ENCODE measurements at places on chromosomes 13 and 19.

DNA sequence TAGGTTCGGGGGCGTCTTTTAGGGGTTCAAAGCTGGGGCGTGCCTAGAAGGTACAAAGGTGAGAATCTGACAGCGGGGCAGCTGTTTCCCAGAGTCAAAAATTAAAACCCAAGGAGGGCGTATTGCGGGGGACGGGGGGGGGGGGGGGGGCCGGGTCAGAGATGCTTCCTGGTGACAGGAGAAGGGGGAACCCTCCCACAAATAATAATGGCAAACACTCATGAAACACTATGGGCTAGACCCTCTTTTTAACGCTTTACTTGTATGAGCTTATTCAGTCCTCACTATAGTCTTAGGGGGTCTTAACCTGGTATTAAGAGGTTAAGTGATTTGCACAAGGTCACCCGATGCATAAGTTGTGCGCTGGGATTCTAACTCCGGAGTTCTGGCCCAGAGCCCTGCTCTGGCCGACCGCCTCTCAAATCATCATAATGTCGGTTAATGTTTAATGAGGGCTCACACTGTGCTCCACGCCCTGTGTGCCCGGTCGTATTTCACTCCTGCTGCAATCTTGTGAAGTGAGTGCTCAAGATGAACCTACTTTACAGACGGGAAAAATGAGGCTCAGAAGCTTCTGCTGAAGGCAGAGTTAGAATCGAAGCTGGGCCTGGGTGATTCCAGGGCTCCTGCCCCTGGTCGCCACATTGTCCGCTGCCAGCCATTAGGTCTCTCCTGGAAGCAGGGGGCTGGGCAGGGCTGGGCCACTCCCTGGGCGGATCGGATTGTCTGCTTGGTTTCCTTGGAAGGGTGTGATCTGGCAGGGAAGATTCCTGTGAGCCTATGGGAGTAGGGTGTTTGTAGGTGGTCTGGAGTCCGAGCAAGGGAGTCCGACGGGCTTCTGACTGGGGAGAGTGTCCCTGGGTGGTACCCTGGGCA lies 964 bp downstream of the PAK4 start:
- no peak for DNase-seq

DNA sequence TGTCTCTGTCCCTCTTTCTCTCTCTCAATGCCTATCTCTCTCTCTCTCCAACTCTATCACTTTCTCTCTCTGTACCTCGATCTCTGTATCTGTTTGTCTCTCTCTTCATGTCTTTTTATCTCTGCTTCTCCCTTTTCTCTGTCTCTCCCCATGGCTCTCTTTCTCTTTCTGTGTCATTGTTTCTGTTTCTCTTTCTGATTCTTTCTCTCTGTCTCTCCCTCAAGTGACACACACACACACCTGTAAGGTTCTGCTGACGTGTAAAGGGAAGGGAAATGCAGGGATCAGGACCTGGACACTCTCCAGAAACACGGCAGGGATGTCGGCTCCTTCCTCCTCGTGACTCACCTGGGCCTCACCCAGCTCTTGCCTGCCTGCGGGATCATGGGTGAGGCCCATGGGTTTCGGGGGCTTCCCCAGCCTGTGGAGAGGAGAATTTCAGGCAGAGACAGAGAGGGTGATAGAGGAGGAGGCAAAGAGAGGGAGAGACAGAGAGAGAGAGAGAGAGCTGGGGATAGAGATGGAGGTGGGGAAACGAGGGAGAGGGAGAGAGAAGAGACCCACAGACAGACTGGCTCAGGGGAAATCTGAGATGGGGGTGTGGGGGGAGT lies 5.4 kb upstream of the PLAUR start:
- DNase-seq: no peak

GRCh38 chr19:29680447-29680846 lies 15.2 kb downstream of the PLEKHF1 start:
- no peak for DNase-seq

DNA sequence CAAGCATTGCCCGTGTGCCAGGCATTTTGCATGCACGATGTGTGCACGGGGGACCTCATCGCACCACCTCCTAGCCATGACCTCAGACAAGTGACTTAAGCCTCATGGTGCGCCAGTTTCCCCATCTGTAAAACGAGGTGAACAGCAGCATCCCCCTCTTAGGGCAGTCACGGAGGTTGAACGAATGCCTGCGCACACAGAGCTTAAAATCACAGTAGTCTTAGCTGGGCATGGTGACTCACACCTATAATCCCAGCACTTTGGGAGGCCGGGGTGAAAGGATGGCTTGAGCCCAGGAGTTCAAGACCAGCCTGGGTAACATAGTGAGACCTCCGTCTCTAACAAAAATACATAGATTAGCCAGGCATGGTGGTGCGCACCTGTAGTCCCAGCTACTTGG lies 48.6 kb downstream of the PIN1 start:
- no peak for DNase-seq

DNA sequence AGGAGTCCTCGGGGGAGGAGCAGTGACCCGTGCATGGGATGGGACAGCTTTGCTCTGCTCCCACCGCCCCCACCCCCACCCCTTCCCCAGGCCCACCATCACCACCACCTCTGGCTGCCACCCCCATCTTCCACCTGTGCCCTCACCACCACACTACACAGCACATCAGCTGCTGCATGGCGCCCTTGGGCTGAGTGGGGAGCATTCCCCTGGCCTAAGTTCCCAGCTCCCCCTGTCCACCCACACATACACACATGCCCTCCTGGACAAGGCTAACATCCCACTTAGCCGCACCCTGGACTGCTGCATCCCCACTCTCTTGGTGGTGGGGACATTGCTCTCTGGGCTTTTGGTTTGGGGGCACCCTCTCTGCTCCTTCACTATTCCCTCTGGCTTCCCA lies 46.2 kb upstream of the SGCG start:
- no peak for DNase-seq

DNA sequence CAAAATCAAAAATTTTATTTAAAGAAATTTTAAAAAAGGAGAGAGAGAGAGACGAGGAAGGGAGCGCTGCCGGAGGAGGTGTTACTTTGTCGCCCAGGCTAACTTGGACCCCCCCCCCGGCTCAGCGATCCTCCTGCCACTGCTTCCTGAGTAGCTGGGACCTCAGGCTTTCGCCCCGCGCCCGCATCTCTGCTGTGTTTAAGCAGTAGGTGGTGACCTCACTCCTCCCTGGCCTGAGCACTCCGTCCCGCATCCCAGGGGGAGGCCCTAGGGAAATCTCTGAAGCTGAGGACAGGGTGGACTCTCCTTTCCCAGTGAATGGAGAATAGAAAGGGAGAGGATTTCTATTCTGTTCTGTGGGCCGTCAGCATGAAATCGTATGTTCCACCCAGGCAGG lies 485 bp upstream of the ZNF845 start:
- DNase-seq: no peak

GRCh38 chr19:30175987-30176386 lies 196.2 kb upstream of the ZNF536 start:
- DNase-seq: no peak

- no peak for DNase-seq
These were observed at the start of gene AXL for GRCh38 chr19:41218615-41219507. AXL (plus strand) TSS chr19:41219223; CDS start chr19:41219393, 170 bp downstream.

DNA sequence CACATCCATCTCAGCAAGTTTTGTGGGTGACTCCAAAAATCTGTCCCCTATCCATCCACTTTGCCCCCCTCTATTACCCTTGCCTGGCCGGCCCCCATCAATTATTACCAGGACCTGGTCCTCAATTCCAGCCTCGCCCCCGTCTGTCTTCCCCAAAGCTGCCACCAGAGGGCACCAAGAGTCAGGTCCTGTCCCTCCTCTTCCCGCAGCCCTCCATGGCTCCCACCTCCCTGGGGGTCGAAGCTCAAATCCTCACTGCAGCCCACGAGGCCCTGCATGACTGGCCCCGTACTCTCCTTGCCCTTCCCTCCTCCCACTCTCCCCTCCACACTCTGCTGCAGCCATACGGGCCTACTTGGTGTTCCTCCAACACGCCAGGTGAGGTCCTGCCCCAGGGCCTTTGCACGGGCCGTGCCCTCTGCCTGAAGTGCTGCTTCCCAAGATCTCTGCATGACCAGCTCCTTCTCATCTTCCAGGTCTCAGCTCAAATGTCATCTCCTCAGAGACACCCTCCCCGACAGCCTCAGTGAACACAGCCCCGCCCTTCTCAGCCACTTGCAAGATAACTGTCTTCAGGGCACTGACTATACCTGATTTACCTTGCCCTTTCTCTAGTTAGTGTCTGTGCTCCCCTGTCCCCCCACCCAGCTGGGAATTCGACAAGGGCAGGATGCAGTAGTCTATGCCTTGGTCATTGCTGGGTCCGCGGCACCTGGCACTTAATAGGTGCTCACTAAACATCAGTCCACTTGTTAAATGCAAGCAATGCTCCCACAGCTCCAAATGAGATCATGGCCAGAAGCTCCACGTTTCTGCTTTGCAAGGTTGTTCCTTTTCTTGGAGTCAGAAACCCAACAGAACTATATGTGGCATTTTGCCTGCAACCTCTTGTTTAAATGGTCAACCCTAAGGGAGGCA lies 16.8 kb upstream of the SEMA6B start:
- DNase-seq: no peak

DNA sequence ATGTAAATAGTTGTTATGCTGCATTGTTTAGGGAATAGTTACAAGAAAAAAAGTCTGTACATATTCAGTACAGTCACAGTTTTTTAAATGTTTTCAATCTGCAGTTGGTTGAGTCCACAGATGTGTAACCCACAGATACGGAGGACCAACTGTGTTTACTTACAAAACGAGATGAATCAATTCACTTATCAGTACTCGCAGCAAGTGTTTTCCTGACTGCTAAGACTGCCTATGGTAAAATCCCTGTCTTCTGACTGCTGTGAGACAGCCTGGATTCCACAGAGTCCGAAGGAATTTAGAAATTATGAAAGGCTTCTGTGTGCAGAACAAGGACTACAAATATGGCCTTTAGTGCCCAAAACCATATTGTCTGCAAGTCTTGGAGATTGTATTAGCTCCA lies 45.7 kb upstream of the C1QTNF9 start:
- no peak for DNase-seq

DNA sequence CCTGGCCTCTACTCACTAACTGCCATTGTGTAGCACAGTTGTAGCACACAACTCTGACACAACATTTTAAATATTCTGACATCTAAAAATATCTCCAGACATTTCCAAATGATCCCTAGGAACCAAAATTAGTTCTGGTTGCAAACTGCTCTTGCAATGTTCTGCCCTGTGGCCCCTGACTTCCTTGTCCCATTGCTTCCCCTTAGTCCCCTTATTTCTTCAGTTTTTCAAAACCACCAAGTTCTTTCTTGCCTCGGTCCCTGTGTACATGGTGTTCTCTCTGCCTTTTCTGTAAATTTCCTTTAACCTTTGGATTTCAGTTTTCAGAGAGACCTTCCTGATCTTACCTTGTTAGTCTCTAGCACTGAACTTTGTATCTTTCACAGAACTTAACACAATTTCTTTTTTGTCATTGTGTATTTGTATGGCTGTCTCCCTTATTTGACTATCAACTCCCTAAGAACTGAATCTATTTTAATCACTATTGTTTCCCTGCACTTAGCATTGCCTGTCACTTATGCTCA lies 87.6 kb upstream of the MLNR start:
- DNase-seq: no peak

Measured in NCI-H446 treated with DMSO at 0.1 percent for 48 hours (cell line).